ENCODE measurements at places on chromosomes 2 and 18. TPM values are rescaled to one million over a fixed set of nuclear protein-coding genes. Genes with fewer than 3 reads are reported as not detected.
A peak's percentile ranks its signal among the peaks of the same experiment; 100 is the strongest.

GATA6 gene
- 2.9 TPM for total RNA-seq

DNA sequence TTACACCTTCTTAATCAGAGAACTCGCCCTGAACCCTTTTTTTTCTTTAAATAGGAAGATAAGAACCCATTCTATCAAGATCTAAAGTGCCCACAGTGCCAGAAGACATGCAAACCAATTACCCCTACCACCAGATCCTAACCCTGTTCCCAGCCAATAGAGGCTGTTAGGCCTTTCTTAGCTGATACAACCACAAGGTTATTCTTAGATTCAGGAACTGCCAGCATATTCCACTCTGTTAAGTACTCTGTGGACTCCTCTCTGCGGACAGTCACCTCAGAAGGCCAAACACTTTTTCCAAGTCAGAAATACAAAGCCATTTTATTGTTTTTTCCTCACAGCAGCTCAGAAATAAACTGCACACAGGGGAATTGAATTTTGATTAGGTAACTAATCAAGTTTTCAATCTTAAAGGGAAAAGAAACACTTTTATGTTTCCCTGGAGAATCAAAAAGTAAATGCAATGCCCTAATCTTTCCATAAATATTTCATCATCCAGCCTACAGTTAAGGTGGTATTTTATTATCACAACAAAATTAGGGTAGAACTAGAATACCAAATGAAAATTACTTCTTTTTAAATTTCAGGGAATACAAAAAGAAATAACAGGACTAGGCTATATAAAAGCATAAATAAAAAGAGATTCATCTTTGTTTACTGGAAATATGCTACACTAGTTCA is 111.4 kb downstream of the NBAS start:
- no peak for DNase-seq

GRCh38 chr2:108625186-108625827 is 91.0 kb downstream of the LIMS1 start:
- DNase-seq, result no peak

DNA sequence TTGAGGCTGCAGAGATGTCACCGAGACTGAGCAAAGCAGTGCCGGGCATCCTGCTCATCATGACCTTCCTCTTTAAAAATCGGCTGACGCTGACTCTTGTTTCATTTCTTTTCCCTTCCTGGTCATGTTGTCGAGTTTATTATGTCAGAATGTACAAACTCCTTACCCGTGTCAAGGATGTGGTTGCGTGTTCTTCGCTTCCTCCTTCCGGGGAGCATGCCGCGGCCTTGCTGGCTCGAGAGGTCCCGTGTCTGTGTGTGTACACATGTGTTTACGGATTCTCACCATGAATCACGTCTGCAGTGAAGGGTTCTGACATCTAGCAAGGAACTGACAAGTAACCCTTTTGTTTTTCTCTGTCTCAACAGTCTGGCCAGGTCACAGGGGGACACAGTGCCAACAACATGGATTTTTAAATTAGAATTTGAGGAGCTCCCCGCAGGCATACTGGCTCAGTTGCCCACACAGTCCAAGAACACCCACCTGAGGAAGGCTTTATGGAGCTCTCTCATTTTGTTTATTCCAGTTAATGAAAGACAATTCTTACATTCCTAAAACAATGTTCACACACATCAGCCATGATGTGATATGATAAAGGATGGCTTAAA is 60.2 kb downstream of the MYT1L start:
- DNase-seq, result no peak

EFR3B gene
- 0.42 TPM for total RNA-seq

- no peak for DNase-seq
Observed at GRCh38 chr18:41145516-41145915, 809.5 kb upstream of the PIK3C3 start.

- no peak for DNase-seq
Observed at GRCh38 chr18:35049111-35050027, 8.2 kb downstream of the MAPRE2 start.

DNA sequence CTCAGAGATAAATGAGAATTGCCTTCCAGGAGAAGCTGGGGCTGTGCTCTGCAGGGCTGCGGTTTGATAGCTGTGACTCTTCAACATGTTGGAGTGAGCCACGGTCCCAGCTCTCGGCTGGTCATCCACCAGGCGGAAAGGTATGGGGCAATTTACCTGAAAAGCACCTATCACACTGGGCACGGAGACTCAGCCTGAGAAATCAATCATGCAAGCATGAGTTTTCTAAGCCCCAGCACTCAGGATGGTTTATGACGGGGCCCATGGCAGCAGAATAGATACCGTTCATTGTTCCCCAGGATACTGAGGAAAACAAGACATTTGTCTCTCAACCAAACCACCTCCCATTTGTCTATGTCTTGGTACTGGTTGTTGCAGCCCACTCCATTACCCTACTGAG is 83.9 kb downstream of the LOXHD1 start:
- DNase-seq, result no peak

KCNE4 gene
- total RNA-seq, result not detected

COL4A4 gene
- total RNA-seq, result not detected

DNA sequence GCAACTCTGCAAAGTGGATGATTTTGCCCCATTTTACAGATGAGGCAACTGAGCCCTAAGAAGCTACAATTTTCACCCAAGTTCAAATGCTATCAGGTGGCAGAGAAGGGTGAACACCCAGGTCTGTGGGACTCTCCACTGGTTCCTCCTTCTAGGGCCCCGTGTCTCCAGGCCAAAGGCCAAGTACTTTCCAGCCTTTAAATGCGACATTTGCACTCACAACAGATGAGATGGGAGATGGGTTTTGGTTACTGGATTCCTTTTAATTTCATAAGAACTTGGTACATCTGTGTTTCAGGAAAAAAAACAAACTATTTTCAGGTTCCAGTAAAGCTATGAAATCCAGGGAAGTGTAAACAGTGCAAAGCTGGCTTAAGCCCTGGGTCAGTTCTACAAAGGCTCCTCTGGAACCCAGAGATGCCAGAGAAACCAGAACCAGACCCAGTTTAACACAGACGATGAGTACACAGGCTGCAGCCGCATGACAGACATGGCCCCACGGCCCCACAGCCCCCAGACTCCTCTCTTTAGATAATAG is 361.7 kb downstream of the ANAPC1 start:
- peak; percentile 87 for DNase-seq

WDR75 gene
- total RNA-seq, result 74.1 TPM

GRCh38 chr2:40346535-40347354 is 105.1 kb downstream of the SLC8A1 start:
- no peak for DNase-seq

SLC11A1 gene
- total RNA-seq, result 0.21 TPM

DNA sequence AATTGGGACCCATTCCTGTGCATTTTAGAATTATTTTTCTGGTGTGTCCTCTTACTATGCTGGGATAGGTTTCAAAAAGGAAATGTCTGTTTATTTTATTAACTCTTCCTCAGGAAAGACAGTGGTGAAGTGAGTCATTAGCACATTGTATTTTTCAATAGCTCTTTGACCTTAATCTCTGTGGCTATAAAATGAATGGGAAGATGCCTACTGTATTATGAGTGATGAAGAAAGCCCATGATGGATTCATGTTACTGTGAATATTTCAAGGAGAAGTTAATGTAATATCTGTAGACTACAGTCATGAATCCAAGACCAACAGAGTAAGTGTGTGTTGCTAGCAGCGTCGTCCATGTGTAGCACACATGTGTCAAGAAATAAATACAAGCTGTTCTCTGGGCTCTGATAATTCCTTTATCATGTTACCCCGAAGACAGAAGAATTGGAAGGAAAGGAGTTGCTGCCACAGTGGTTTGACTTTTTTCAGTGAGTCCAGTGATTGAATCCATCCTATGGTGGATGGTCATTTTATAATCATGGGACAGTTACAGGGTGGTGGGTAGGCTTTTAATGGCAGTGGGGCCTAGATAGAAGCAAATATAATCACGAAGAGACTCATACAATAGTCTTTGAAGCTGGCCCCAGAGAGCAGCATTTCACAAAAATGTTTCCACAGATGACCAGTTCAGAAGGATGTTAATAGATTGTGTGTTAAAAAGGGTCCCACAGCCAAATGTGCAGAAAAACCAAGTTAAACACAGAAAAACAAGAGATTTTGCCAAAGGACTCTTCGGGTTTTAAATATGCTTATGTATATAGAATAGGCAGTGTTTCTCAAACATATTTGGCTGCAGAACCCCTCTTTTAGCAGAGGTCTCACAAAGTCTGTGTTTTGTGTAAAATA is 239.7 kb upstream of the RASGRP3 start:
- DNase-seq, result no peak
